Stimulated activated CD8-positive, alpha-beta memory T cell treated with anti-CD3 and anti-CD28 coated beads, Interleukin-12 subunit alpha, Interleukin-12 subunit beta, amount 100 ng/mL, for 4 hours (primary cell): ENCODE measurements at places on chromosomes 6 and 20.

DNA sequence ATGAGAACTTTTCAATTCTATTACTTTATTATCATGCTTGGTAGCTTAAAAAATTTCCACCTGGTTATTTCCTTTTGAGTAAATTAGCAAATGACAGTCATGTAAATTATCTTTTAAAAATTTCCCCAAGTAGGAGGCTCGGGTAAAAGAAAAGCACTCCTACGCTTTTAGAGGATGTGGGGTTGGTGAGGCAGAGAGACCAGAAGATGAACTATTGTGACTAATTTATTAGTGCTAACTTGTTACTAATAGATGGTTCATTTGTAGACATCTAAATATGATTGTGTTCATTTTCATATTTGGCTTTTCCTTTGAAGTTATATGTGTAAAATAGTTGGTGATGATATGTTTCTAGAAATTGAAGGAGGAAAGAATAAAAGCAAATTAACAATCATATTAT, 27.0 kb downstream of the ZNF292 start:
- no peak for DNase-seq

- no peak for DNase-seq
Measured at GRCh38 chr6:45965007-45965406, 50.7 kb downstream of the CLIC5 start.

GRCh38 chr6:31634131-31634530, 13.6 kb downstream of the PRRC2A start:
- no peak for DNase-seq

GRCh38 chr20:13295637-13296036, 74.6 kb downstream of the ISM1 start:
- no peak for DNase-seq

GRCh38 chr20:54110041-54110440, 39.6 kb upstream of the BCAS1 start:
- DNase-seq, result no peak
